ENCODE measurements at places on chromosomes 12 and 14. TPM values are rescaled to one million over a fixed set of nuclear protein-coding genes. Genes with fewer than 3 reads are reported as not detected.

Gene DHH
- not detected for total RNA-seq

Gene ART4
- total RNA-seq: under 0.01 TPM

Gene KSR2
- not detected for total RNA-seq

Gene GPR135
- 6.5 TPM for total RNA-seq

Gene IL22
- not detected for total RNA-seq

Gene MEG3
- total RNA-seq: 120 TPM

Gene GPRC5D
- not detected for total RNA-seq

Gene COX8C
- not detected for total RNA-seq

Gene ULK1
- total RNA-seq: 11.7 TPM

Gene PZP
- total RNA-seq: not detected

Gene ADCY6
- 39.6 TPM for total RNA-seq

Gene FSCB
- total RNA-seq: under 0.01 TPM

Gene OSGEP
- total RNA-seq: 36.3 TPM

Gene FGF6
- not detected for total RNA-seq

Gene KRT83
- not detected for total RNA-seq

Gene MYBPC1
- total RNA-seq: not detected

Gene SYT1
- total RNA-seq: 3.9 TPM

Gene TPPP2
- total RNA-seq: not detected

Gene B4GALNT1
- total RNA-seq: 5.2 TPM

Gene NTN4
- 51.9 TPM for total RNA-seq

Gene KLHDC1
- 2.6 TPM for total RNA-seq

Gene RASSF3
- total RNA-seq: 31.1 TPM

Gene TTC6
- total RNA-seq: under 0.01 TPM

Gene SLC25A47
- not detected for total RNA-seq

Gene CD69
- total RNA-seq: not detected

Gene OR4N2
- total RNA-seq: not detected

Gene MYF5
- not detected for total RNA-seq

Gene CCDC196
- not detected for total RNA-seq

Gene DDX51
- total RNA-seq: 11.3 TPM

Gene HOXC5
- 1.3 TPM for total RNA-seq

Gene TAS2R46
- total RNA-seq: 4.2 TPM

Gene SERPINA5
- not detected for total RNA-seq

Gene PKP2
- total RNA-seq: 9.5 TPM

Gene SERPINA10
- not detected for total RNA-seq

Gene PLA2G1B
- not detected for total RNA-seq

Gene TAS2R50
- total RNA-seq: 5.8 TPM

Gene SLC4A8
- total RNA-seq: 9.0 TPM

Gene MSI1
- not detected for total RNA-seq
